ENCODE measurements at places on chromosomes 6 and 20. TPM values are rescaled to one million over a fixed set of nuclear protein-coding genes. Genes with fewer than 3 reads are reported as not detected.

The SLC17A4 gene
- polyA plus RNA-seq: 1.2 TPM

- DNase-seq: peak; percentile 51
Observed at GRCh38 chr6:87078983-87079616, 15.8 kb downstream of the CGA start.

DNA sequence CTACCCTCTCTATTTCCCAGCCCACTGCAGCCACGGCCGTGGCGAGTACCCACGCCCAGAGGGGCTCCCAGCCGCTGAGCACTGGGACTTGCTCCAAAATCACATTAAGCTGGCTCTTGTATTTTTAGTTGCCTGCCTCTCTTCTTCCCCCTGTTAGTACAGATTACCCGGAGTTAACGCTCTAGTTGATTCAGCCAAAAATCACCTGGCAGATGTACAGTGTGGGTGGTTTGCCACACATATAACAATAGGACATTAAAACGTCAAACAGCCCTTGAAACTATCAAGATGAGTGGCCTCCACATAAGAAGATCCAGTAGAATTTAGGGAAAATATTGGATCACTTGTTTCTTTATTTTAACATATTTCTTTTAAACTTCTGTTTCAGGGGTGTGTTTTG is 268.8 kb upstream of the PRDM1 start:
- no peak for DNase-seq

DNA sequence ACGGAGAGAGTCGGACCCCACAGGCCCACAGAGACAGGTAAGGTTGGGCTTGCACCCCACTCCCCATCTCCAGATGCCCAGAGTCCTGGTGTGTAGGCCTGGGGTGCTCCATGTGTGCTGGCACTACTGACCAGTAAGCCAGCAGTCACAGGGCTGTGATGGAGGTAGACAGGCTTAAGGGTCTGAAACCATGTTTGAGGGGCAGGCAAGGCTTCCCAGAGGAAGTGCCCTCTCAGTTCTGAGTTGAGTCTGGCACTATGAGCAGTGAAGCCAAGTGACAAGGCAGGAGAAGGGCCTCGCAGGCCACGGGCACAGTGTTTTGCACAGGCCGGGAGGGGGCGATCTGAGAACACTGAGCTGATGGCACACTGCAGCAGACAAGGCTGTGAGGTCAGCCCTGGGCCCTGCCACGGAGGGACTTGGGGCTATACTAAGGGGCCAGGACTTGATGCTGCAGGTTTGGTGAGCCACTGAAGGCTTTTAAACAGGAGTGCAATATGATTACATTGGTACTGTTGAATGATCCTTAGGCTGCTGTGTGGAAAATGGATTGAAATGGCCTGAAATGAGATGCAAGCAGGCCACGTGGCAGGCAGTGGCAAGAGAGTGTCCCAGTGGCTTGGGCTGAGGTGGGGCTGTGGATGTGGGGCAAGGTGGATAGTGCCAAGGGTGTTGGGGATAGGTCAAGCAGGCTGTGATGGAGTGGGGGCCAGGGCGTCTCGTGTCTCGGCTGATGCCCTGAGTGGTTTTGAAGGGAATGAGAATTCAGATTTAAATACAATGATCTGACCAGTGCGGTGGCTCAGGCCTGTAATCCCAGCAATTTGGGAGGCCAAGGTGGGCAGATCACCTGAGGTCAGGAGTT is 20.3 kb downstream of the TTBK1 start:
- no peak for DNase-seq

DNA sequence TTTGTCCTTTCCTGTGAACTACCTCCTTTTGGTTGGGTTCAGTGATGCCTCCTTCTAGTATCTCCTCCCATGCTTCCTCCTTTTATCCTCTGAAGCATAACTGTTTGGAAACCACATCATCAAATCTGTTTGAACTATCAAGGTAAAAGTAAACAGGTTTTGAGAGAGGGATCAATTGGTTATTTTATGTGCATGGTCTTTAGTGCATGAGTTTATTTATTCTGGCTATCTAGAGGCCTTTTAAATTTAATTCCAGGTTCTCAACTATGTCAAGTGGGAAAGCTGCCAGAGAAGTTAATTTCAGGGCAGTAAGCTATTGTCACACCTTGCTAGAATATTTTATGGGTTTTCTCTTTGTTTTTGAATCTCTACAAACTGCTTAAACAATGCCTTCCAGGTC is 54.1 kb downstream of the WASF1 start:
- no peak for DNase-seq

DNA sequence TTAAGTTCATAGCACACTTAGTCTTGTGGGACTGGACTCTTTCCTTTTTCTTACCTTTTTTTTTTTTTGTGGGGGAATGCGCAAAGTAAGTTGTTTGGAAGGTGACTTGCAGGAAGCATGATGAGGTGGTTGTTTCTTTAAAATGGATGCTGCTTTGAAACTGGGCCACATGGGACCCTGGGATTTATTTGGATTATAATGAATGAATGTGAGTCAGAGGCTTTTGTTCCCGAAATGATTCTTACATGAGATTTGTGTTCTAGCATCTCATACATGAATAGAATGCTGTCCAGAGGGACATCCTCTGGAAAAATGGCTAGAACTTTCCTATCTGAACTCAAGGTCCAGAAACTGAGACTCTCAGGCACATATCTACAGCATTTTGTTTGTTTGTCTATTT is 236.6 kb upstream of the RNF24 start:
- no peak for DNase-seq

The ZCCHC3 gene
- polyA plus RNA-seq: 48.6 TPM

DNA sequence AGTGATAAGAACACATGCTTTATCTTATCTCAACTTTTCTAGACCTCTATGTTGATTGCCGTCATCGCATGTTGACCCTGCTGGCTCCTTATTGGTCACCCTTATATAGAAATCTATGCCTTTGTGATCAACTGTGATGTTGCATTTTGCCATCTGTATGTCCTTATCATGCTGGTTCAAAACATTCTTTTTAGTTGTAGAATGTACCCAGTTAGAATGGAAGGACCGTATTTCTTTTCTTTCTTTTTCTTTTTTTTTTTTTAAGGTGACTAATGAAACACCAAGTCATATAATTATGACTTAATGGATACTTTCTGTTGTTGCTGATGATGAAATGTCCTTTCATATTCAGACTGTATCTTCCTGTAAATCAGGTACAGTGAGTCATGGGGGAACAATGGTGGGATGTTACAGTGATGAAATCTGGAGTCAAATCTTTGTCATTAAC is 145.9 kb upstream of the CITED2 start:
- no peak for DNase-seq

The CAGE1 gene
- polyA plus RNA-seq: not detected

The CHRNA4 gene
- polyA plus RNA-seq: 11.4 TPM

GRCh38 chr20:14643146-14643545 is 305.7 kb upstream of the FLRT3 start:
- no peak for DNase-seq

The SLC12A5 gene
- polyA plus RNA-seq: 2.6 TPM

DNA sequence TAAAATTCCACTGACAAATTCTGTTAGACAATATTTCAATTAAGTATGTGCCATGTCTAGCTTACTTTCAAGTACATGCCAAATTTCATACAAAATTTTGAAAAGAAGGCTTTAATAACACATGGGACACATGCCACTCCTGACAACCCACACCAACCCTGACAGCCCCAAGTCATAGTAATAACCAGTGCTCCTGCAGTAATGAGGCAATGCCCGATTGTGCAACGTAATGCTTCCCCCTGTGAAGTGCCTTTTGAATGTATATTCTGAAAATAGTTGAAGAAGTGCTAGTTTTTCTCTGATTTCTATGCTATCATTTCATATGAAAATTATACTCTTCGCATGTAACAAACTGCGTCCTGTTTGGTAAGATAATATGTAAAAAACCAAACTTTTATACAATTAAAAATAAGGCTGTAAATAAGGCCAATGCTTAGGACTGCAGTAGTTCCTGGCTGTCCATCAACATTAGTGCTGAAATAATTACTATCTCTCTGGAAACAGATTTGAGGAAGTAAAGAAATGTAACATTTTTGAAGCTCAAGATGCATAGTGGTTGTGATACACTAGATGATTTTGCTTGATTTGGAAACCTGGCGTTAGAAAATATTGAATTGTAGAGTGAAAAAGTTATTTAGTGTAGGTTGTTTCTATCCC is 125.8 kb upstream of the BCLAF1 start:
- DNase-seq: no peak

The C6orf141 gene
- 0.54 TPM for polyA plus RNA-seq

GRCh38 chr6:139271056-139271455 is 20.7 kb downstream of the TXLNB start:
- DNase-seq: no peak

- DNase-seq: no peak
Observed at GRCh38 chr6:87344731-87345130, at the start of gene C6orf163. C6orf163 (plus strand) TSS chr6:87344813; CDS start chr6:87345100, 287 bp downstream.

DNA sequence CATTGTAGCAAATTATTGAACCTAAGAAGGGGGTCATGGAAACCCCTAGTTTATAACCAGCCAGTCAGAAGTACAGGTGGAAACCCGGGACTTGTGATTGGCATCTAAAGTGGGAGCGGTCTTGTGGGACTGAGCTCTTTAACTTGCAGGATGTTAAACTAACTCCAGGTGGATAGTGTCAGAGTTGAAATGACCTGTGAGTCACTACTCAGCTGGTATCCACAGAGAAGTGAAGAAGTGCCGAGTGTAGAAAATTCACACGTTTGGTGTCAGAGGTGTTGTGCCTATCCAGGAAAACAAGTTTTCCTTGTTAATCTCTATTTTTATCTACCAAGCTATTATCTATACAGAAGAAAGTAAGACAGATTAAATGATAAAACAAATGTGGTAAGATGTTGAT is 179.7 kb downstream of the ADGRG6 start:
- no peak for DNase-seq

The LCA5 gene
- polyA plus RNA-seq: 11.0 TPM

The ECI2 gene
- polyA plus RNA-seq: 87.4 TPM

The LHFPL5 gene
- 0.32 TPM for polyA plus RNA-seq

GRCh38 chr6:154266560-154267099 is 90.0 kb downstream of the IPCEF1 start:
- no peak for DNase-seq

DNA sequence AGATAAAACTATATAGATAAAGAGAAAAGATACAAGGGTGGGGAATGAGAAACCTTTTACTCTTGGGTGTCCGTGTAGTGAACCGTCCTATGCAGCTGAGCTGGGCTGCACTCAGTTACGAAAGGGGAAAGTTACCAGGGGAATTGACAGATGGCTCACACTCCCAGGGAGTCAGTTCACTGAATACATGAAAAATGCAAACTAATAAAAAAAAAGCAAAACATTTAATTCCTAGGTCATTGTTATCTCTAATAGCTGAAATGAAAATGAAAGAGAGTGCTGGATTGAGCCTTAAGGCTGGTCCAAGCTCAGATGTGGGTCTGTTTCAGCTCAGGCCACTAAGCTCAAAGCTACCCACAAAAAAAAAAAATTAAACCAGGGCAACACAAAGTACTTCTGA is 138.0 kb downstream of the THBS2 start:
- no peak for DNase-seq

GRCh38 chr6:12578751-12579150 is 137.8 kb upstream of the PHACTR1 start:
- no peak for DNase-seq

DNA sequence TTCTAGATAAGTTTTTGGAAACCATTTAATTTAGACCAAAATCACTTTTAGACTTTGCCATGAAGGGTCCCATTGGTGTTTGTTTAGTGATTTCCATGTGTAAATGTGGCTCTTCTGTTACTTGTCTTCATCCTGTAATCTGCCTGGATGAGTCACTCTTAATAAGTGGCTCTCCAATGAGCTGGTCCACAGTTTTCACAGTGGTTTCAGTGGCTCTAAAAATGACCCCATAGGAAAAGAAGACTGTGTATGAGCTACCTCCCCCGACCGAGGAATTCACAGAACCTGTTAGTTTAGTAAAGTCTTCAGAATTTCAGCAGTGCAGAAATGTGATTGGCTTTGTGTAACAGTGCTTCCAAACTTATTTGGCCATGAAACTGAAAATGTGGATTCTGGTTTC is 492.0 kb upstream of the MARCKS start:
- no peak for DNase-seq

DNA sequence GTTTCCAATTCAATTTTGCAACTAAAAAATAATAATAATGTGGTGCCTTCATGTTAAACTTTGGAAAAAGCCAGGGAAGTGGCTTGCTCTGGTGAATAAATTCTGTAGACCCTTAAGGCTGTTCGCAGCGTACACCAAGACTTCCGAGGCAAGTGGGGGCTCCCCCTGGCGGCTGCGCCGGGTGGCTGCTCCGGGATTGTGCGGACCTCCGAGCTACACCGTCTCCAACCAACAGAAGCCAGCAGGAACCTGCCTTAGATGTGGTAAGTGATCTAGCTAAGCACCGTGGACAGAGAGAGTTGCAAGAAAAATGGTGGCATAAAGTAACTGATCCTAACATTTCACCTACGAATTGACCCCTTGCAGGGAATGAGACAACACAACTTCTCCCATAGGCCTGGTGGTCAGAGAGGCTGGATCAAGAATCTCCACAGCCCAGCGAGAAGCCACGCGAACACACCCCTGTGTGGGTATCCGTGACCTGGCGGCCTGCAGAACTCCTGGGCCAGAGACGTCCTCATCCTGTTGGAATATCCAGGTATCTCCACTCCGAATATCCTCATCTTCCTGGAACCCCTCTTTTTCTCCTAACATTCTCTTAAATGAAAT is 69.6 kb downstream of the TBXT start:
- DNase-seq: peak; percentile 57

The HEBP2 gene
- polyA plus RNA-seq: 67.3 TPM

- DNase-seq: no peak
Observed at GRCh38 chr6:14704383-14705271, 541.2 kb upstream of the JARID2 start.

The SRSF12 gene
- polyA plus RNA-seq: 17.4 TPM

The TRIM31 gene
- polyA plus RNA-seq: not detected

GRCh38 chr20:18666803-18667415 is 79.1 kb downstream of the DTD1 start:
- no peak for DNase-seq
